ENCODE measurements at places on chromosomes 11 and 22.

DNA sequence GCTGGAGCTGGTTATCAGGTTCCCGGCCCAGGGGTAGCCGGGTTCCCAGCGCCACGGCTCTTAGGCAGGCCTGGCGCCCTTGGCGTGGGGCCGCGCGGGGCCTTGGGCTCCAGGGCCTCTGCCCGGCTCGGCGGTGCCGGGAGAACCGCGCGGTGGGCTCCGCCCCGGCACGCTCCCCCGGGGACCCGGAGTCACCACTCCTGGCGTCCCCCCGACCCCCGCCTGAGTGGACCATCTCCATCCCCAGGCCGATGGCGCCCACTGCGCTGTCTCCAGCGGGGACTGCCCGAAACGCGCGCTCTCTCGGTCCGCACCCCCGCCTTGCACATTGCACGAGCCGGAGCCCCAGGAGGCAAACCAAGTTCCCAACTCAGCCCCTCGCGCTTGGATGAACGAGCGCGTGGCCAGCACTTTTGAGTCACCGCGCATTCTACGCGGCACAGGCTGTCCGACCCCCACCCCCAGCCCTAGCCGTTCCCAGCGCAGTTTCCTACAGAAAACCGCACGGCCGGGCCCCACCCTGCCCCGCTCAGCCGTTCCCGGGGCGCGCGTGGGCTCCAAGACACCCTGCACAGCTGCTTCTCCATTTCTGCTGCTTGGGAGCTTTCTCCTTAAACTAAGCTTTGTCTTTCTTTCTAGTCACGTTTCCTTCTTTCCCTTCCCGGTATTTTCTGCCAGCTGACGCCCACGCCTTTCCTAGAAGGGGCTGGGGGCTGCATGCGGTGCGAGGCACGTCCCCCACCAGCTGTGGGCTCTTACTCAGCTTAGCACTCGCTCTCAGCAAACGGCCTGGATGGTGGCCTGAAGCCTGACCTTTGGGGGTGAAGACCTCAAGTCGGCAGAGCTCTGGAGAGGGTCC is 650 bp upstream of the CHID1 start:
- peak; percentile 46 for DNase-seq

GRCh38 chr11:35142481-35143075 is 3.6 kb downstream of the CD44 start:
- no peak for DNase-seq

- DNase-seq: no peak
These were observed 4.8 kb upstream of the POU2F3 start for GRCh38 chr11:120235024-120235628.

DNA sequence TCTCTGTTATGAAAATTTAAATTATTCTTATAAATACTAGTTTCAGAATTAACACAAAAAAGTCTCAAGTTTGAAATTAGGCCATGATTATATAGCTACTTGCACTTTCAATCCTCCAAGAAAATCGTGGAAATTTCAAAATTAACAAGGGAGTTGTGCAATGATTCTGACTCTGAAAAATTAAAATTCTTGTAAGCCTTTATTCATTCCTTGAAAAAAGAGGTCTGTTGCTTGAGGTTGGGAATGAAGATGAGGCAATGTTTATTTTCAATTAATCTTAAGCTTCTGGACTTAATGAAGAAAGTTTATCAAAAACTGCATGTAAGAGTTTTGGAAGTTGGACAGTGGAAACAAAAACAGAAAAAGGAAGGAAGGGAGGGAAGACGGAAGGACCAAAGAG is 128.2 kb upstream of the FIBIN start:
- DNase-seq: no peak

GRCh38 chr11:60085909-60086308 is 2.6 kb upstream of the MS4A2 start:
- no peak for DNase-seq

GRCh38 chr11:3218483-3219280 is at the start of gene MRGPRG:
TSS of gene MRGPRG (minus strand) at chr11:3218813. CDS start at chr11:3218813, 0 bp downstream.
- DNase-seq: peak; percentile 51

- DNase-seq: no peak
These were observed 51.4 kb downstream of the EMSY start for GRCh38 chr11:76496174-76496573.

DNA sequence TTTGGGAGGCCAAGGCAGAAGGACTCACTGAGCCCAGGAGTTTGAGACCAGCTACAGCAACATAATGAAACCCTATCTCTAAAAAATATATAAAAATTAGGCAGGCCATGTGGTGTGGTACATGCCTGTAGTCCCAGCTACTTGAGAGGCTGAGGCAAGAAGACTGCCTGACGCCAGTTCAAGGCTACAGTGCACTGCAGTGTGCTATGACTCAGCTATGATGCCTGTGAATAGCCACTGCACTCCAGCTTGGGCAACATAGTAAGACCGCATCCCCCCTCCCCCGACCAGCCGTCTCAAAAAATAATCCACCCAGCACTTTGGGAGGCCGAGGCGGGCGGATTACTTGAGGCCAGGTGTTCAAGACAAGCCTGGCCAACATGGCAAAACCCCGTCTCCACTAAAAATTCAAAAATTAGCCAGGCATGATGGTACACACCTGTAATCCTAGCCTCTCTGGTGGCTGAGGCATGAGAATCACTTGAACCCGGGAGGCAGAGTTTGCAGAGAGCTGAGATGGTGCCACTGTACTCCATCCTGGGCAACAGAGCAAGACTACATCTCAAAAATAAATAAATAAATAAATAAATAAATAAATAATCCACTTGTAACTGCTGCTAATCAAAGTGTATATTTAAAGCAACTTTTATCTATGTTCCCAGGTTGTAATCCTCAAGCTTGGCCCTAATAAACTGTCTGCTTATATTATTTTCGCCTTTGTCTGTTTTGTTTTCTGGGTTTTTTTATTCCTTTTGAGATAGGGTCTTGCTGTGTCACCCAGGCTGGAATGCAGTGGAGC is 7.8 kb downstream of the HPS5 start:
- DNase-seq: no peak

DNA sequence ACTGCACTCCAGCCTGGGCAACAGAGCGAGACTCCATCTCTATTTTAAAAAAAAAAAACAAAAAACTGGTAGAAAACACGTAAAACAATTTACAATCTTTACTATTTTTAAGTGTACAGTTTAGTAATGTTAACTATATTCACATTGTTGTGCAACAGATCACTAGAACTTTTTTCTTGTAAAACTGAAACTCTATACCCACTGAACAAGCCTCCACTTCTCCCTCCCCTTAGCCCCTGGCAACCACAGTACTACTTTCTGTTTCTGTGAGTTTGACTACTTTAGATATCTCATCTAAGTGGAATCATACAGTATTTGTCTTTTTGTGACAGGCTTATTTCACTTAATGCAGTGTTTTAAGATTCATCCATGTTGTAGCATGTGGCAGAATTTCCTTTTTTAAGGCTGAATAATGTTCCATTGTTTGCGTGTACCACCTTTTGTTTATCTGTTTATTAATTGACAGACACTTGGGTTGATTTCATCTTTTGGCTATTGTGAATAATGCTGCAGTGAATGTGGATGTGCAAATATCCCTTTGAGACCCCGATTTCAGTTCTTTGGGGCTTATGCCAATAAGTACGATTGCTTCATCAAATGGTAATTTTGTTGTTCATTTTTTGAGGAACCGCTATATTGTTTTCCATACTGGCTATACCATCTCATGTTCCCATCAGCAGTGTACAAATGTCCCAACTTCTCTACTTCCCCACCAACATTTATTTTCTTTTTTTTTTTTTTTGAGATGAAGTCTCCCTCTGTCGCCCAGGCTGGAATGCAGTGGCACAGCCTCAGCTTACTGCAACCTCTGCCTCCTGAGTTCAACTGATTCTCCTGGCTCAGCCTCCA is 11.0 kb downstream of the DDB2 start:
- no peak for DNase-seq

GRCh38 chr11:95363708-95364107 is 132.7 kb upstream of the SESN3 start:
- no peak for DNase-seq

DNA sequence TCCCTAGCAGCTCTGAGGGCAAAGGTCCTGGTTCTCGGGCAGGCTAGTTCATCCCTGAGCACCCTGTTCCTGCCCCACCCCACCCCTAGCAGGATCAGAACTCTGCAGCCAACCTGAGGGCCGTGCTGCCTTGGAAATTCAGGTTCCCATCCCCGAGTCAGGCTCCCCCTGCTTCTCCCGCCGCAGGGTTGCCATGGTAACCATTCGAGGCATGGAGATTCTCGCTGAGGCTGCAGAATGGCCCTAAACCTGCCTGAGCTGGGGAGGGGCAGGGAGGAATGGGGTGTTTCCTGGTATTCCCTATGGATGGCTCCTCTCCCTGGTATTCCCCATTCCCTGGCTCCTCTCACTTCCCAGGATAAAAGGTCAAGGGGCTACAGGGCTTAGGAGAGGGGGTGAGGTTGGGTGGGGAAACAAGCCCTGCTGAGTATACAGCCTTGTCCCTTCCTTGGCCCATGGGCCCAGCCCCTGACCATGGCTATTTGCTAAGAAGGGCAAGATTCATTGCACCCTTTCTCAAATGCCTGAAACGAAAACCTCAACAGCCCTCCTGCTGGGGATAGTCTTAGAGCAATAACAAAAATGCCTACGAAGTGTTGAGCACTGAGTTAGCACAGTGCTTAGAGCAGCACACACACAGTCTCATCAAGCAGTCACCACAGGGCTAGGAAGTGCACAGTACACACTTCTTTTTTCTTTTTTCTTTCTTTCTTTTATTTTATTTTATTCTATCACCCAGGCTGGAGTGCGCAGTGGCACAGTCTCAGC is 58.7 kb downstream of the CHST1 start:
- DNase-seq: no peak

DNA sequence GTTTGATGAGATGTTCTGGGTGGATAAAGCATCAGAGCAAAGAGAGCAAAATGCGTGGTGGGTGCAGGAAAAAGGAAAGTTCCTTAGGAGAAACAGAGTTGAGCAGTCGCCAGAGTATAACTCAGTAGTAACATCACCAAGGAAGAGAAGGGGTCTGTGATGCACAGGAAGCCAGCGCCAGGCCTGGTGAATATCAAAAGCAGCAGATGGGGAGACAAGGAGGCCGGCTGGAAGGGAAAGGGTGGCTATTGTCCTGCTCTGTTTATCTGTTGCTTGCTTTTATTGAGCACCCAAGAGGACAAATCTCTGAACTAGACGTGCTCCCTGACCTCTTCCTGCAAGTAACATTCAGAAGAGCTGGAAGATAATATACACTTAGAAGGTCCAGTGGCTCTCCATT is 52.7 kb upstream of the GRAMD1B start:
- DNase-seq: no peak

- DNase-seq: no peak
These were observed 24.2 kb downstream of the LIF start for GRCh38 chr22:30222321-30222720.

GRCh38 chr11:58898106-58898505 is 41.2 kb upstream of the GLYATL1 start:
- DNase-seq: no peak

GRCh38 chr22:30453731-30454510 is 17.9 kb downstream of the SEC14L3 start:
- DNase-seq: no peak

GRCh38 chr11:103183981-103184611 is 74.9 kb downstream of the DYNC2H1 start:
- no peak for DNase-seq

DNA sequence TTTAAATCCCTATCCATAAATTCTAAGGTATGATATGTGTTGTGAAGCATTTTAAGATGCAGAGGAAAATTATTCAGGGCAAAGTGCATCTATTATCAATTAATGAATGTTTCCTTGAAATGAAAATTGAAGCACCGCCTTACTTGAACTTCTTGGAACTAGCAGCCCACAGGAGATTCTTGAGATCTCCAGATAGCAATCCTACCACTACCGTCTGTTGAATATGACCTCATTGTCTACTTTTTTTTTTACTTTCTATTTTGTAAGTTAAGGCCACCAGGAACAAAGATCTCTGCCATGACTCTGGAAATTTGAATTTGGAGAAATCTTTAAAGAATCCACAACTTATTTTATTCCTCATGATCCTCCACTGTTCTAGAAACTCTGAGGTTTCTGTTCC is 808.7 kb downstream of the KCNA4 start:
- no peak for DNase-seq

DNA sequence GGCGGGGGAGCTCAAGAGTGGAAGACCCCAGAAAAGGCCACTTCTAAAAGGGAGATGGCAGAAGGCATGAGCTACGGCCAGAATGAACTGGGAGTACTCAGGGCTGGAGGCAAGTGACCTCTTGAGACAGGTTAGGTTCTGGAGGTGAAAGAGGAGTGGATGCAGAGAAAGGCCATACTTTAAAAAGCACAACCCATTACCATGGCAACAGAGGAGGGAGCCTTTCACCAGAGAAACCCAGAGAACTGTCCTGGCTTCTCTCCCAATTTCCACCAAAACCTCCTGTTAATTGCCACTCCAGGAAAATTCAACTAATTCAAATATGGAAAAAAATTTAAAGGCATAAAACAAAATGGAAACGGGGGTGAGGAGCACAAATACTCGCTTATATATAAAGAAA is 15.8 kb downstream of the A4GALT start:
- DNase-seq: no peak

- DNase-seq: no peak
These were observed 160.5 kb upstream of the DDI1 start for GRCh38 chr11:103875855-103876510.

DNA sequence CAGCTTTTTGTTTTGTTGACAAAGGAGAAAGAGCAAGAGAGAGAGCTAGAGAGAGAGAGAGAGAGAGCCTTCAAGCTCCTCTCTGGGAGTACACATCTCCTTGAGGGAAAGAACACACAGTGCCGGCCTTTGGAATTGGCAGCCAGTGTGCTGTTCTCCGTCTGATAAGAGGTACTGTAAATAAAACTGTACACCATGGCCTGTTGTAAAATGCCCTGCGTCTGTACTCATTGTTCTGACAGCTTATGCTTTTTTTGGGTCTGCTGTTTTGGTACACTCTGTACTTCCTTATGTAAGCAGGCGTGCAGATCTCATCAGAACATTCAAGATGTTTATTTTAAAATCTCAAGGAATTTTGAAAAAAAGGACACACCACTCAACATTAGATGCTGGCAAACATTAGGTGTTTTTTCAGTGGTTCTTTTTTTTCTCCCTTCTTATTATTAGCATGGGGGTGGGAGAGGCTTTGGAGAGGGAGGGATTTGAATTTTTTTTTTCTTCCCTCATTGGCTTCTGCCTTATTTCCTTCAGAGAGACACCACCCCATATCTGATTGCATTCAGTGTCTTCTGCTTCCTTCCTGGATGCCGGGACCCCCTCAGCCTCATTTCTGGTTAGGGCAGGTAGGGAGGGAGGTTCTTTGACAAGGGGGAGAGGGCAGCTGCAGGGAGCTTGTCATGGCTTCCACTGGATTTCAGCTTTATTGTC is 116.8 kb upstream of the NNMT start:
- peak; percentile 60 for DNase-seq

DNA sequence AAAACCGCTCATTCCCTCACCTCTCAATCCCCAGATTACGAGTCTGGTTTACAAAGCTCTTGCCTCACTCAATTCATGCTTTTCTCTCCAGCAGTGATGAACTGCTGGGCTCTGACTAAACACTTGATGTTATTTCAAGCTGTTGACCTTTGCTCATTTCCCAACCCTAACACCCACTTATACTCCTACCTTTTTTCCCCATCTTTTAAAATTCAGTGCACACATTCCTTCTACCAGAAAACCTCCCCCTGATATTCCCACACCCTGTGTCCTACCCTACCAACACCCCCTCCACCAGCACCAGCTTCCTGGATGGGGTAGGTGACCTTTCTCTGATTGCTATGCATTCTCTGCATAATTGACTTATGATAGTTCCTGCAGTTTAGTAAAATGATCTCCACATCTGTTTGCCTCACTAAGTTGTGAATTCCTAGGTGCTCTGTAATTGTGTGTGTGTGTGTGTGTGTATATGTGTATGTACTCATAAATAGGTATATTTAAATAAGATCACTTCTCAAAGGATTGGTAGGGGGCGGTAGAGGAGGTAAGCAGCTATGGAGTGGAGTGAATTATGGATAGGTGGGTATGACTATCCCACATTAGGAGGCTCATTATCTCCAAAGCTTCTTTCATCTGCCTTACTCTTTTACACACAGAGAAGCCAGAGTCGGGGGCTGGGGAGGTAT is 842 bp downstream of the HEPACAM start:
- no peak for DNase-seq
